ENCODE measurements at places on chromosomes 2 and 18. TPM values are rescaled to one million over a fixed set of nuclear protein-coding genes. Genes with fewer than 3 reads are reported as not detected.

Gene HOXD8
- total RNA-seq = 10.4 TPM

Gene DNAH6
- total RNA-seq = 1.1 TPM

Gene CABYR
- 39.5 TPM for total RNA-seq

Gene SIX3
- not detected for total RNA-seq

Gene MYO1B
- total RNA-seq = 22.4 TPM
